AG20443 (cell line): ENCODE measurements at places on chromosomes 16 and 17.

DNA sequence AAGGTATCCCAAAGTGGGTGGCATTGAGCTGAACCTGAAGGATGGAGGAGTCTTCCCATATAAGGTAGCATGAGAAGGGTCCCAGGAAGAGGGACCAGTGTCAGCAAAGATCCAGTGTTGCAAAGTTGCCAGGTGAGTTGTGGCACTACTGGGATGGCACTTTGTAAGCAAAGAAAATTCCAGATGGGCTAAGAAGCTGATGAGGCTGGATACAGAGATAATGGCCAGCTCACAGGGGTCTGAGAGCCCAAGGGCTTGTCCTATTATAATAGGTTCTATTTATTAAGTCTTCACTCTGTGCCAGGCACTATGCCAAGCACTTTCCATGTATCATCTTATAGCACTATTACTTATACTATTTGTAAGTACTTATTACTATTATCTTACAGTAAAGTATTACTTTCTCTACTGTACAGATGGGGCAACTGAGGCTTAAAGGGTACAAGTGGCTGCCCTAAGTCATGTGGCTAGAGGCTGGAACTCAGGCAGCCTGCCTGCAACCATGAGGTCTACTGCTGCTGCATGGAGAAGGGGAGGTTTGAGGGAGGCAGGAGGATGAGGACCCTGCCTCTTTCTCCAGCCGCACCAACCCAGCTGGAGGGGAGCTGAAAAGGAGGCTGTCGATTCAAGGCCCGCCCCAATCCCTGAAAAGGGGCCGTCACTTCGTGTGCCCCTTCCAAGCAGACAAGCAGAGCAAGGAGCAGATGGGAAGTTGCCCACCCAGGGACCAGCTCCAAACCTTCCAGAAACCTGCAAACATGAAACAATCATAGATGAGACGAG, 86.5 kb downstream of the C16orf78 start:
- DNase-seq, result no peak

DNA sequence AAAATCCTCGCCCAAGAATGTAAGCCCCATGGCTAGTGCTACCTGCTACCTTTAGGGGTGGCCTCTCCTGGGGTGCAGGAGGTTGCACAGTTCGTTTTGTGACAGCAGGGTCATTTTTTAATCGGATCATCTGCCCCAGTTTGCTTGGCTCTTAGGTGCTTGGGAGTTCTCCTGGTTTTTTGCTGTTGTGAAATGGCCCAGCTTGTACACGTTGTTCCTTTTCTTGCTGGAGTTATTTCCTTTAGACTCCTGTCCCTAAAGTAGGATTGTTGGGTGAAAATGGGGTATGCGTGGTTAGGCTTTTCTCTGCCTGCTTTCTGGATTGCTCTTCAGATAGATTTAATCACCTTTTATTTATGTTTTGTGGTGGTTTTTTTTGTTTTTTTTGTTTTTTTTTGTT, 25.8 kb downstream of the ABCC1 start:
- DNase-seq, result no peak

DNA sequence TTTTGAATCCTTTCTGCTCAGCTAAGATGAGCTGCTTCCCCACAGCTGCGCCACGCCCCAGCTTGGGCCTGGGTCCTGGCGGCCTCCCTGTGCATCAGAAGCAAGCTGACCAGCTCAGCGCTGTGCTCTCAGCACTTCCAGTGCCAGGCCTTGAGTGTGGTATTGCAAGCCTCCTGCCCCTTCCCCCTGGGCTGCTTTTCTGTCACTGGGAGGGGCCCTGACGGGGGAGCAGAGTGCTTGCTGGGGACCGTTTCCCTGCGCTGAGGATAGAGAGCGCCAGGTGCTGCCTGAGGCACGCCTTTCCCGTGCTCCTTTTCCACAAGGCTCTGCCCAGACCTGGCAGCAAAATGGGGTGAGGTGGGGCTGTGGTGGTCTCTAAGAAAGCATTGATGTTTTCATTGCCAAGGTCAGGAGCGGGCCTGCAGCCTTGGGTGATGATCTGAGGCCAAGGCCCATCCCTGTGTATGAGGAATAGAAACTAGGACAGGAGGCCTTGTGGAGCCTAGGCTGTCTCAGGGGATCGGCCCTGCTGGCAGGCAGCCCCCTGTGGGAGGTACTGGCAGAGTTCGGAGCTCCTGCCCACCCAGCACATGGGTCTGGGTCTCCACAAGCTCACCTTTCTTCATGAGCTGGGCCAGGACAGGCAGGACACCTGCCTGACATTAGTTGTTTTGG, 29.7 kb downstream of the POLR3E start:
- peak; percentile 7 for DNase-seq

- DNase-seq, result no peak
Observed at GRCh38 chr17:39598047-39598481, 9.7 kb downstream of the NEUROD2 start.

- DNase-seq, result peak; percentile 70
Observed at GRCh38 chr16:3029491-3030221, 5.8 kb downstream of the THOC6 start.

DNA sequence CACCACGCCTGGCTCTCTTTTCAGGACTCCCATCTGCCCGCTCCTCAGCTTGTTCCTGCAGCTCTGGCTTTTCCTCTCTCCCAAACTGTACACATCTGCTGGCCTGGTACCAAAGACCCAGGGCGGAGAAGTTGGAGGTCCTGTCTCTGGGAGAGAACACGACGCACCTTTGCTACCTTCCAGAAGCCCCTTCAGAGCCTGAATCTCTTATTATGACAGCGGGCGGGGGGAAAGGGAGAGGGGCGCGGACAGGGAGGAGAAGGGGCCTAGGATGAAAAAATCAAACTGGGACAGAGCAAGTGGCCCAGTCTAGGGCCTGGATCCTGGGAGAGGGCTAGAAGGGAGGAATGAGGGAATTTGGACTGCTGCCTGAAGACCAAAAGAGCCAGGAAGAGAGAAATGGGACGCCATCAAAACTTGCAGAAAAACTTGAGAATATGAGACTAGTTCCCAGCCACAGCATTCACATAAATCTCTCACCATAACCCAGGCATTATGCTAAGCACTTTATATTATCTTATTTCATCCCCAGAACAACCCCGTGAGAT, 2.5 kb upstream of the PER1 start:
- no peak for DNase-seq

GRCh38 chr16:82156761-82157533, 13.1 kb downstream of the MPHOSPH6 start:
- DNase-seq, result peak; percentile 40

DNA sequence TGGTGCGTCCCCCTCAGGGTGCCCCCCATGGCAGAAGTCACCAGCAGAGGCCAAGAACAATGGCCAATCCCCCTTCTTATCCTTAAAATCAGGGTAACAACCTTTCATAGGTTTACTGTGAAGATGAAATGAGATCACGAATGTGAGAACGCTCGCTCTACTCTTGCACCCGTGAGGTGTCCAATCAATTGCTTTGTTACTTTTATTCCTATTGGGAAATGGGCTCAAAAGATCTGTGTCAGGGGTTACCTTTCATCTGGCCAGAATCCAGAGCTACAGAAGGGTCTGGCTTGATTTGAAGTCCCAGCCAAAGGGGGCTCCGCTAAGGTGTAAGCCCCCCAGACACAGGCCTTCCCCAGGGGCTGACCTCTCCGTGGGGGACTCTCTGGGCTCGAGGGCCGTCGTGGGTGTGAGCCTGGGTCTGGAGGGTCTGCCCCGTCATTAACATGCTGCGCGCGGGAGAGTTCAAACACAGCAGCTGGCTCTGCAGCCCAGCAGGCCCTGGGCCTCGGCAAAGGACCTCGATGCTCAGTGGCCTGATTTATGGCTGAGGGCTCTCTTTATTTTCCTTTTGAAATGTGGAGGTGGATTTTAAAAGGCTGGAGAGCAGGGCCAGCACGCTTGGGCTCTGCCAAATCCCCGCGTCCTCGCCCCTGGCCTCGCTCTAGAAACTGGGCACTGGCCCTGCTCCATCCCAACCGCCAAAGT, 10.4 kb downstream of the ABR start:
- DNase-seq, result no peak

- no peak for DNase-seq
Observed at GRCh38 chr16:67441907-67442306, 11.0 kb downstream of the HSD11B2 start.

- DNase-seq, result no peak
Observed at GRCh38 chr16:4744555-4745273, 10.4 kb downstream of the DNAAF8 start.

- no peak for DNase-seq
Observed at GRCh38 chr16:23931199-23931598, 95.4 kb downstream of the PRKCB start.

DNA sequence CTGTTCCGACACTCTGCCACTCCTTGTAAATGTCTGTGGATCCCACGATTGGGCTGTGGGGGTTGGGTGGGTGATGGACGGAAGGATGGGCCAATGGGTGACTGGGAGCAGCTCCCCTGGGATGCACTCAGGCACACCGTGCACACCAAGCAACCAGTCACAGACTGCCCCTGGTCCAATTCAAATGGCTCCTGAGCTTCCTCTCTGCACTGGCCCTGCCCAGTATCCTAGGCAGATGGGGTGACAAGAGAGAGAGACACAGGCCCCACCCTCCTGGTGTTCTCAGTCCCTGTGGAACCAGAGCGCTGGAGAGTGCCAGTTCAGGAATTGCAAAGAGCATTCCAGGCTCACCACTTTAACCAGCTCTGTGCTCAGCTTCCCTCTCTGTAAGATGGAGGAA, 32.8 kb downstream of the BEAN1 start:
- DNase-seq, result peak; percentile 36

GRCh38 chr16:30761427-30761927, 385 bp downstream of the CFAP119 start:
- no peak for DNase-seq

DNA sequence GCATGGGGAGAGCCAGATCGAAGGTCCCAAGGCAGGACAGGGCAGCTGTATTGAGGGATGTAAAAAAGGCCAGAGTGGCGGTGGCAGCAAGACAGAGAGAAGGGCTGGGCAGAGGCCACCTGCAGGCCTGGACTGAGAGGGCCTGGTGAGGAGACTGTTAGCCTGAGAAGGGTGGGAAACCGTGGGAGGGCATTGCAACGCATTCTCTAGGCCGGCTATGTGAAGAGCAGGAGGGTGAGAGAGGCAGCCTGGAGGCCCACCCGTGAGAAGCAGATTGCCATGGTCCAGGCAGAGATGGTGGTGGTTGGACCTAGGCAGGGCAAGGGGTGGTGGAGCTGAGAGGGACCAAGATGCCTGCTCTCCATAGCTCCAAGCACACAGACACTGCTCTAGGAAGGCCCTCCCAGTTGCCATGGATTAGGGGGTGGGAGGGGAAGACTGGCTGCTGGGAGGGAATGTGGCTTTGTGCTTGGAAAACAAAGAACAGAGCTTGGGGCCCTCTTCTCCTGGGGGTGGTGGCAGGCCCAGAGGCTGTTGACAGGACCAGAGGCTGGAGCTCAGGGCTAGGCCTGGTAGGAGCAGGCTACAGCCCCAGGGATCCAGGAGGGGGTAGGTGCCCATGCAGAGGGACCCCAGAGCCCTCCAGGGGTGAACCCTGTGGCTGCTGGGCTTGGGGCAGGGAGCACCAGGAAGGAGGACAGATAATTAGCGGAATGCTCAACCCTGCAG, 12.4 kb upstream of the TCAP start:
- DNase-seq, result no peak

DNA sequence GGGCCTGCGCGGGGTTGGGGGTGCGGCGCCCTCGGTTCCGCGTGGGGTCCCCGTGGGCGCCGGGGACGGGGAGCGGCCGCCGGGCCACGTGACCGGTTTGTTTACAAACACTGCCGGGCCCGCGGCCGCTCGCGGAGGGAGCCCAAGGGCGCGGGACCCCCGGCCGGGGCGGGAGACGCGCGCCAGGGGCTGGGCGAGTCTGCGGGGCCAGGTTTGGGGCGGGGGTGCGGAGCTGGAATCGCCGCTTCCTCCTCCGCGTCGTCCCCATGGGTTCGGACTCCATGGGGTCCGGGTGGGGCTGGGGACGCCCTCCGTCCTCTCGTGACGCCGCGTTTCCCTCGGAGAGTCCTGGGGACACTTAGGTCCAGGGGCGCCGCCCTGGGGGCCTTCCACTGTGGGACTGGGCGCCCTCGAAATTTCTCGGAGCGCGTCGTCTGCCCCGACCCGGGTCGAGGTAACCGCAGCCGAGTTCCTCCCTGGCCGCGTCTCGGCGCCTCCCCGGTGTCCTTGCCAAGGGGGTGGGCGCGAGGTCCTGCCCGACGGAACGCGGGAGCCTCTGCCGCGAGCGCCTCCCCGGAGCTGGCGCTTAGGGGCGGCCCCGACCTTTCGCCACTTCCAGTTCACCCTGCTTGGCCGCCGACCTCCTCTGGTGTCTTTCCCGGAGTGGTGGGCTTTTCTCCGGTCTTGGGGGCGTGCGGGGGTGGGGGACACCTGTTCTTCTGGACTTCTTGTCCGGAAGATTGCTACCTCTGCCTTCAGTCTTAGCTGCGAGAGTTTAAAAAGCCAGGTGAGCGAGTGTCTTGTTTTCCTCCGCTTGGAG, 684 bp downstream of the YPEL2 start:
- DNase-seq, result peak; percentile 68

DNA sequence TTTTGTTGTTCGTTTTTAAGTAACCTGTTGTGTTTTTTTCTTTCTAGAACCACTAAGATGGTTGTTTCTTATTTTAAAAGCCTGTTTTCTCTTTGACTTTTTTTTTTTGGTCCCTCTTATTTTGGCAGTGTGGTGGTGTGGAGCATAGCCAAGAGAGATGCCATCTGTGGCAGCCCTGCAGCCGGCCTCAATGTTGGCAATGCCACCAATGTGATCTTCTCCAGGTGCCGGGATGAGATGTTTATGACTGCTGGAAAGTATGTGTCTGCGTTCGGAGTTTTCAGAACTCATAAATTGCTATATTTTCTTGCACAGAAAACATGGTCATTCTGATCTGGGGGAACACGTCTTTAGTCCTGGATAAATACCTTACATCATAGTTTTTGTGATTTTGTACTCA, 17.6 kb downstream of the CFAP52 start:
- DNase-seq, result no peak

- peak; percentile 68 for DNase-seq
Observed at GRCh38 chr16:49857423-49858181, 1.7 kb upstream of the ZNF423 start.

DNA sequence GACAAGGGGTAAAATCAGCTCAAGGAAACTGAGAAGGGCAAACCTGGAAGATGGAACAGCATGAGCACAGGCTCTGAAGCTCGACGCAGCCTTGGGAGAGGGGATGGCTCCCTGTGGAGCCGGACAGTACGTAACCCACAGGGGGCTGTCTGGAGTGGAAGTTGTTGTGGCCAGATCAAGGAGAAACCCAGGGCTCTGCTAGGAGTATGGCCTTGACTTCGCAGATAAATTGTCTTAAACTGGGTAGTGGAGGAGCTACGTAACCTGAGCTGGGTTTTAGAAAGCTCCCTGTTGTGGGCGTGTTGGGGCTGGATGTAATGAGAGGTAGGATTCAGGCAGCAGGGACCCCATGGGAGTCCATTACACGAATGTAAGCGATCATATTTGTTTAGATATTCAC, 25.5 kb upstream of the AXIN2 start:
- no peak for DNase-seq
